ENCODE measurements at places on chromosomes 5 and 9. TPM values are rescaled to one million over a fixed set of nuclear protein-coding genes. Genes with fewer than 3 reads are reported as not detected.

DNA sequence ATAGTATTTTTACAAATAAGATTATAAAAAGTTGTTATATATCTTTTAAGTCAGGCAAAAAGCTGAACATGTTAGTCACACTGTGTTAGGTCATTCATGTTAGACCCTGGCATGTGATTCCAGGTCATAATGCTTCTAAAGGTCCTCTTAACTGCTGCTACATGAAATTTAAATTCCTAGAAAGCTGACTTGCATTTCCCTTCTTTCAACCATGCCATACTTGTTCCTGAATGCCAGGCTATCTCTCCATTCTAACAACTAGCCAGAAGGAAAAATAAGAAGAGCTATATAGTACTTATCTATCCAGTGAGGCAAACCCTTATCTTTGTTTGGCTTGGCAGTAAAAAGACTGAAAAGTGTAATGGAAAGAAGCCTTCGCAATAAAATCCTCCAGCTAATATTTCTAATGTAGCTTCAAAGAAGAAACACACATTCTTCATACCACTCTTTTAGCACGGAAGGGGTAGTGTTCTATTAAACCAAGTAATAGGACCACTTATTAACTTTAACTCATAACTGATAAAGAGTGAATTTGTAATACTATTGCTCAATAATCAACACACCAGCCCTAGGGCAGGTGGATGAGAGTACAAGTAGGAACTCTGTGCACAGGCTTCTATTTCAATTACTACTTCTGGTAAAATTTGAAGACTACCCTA lies 310.2 kb downstream of the PDE4D start:
- H3K36me3 ChIP-seq, result no peaks in the 10 kb centered on the region
- no peak overlapping the region for H3K27ac ChIP-seq
- no peaks in the 10 kb centered on the region for H3K27me3 ChIP-seq
- H3K4me3 ChIP-seq, result no peak overlapping the region
- H3K4me1 ChIP-seq, result peaks cover 7% of the 10 kb centered on the region
- no peak for DNase-seq

DNA sequence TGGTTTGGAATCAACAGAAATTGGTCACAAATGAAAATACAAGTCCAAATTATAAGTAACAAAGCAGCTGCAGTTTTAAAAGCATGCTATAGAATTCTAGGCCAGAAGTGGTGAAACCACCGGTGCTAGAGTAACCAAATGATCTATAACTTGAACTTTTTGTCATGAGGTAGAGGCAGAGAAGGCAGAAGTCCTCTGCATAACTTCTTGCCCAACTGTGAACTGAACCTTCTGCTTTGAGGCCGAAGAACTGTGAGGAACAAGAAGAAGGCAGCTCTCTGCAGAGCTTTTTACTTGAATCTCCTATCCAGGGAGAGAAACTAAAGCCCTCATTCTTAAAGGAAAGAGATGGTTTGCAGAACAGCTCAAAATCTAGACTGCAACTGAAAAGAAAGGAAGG lies 36.2 kb upstream of the TENT2 start:
- no peaks in the 10 kb centered on the region for H3K36me3 ChIP-seq
- no peaks in the 10 kb centered on the region for H3K4me1 ChIP-seq
- H3K4me3 ChIP-seq, result no peak overlapping the region
- no peak for DNase-seq

DNA sequence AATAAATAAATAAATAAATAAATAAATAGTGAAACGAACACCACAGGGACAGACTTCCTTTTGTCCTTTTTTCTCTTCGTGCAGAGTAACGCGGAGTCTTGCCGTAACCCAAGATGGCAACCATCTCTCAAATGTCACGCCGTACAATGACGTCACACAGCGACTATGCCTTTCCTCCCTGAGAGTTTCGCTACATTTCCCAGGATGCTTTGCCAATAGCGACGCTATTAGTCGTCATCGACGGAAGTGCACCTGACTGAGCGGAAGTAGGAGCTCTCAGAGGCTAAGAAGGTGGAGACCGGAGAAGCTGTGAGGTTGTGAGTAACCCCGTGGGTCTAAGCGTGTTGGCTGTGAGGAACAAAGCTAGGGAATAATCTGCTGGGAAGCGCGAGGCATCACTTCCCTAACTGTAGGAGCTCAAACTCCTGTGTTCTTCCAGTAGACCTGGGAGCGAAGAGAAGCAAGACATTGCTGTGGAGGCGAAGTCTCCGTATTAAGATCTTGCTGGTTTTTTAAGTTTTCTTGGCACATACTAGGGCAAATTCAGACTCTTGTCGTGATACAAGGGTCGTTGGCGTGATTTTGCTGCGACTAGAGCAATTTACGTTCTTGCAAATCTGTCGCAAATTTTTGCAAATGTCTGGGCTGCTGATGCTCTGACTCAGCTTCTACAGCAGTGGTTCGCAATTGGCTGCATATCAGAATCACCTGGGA lies at the start of gene TTC1:
TSS of gene TTC1 (plus strand) at position 263 of the 714 bp plus-strand sequence. CDS start 1,390 bp downstream, outside the sequence.
- peak; percentile 97 for DNase-seq
- peaks cover 4% of the 10 kb centered on the region for H3K36me3 ChIP-seq
- H3K4me1 ChIP-seq, result peaks cover 7% of the 10 kb centered on the region
- peak within 1 kb of the TSS; percentile 95 for H3K4me3 ChIP-seq
- peak within 1 kb of the TSS; percentile 73 for H3K27ac ChIP-seq

The HSD17B3 gene
- total RNA-seq, result 2.2 TPM

The SGCD gene
- total RNA-seq, result 8.8 TPM

DNA sequence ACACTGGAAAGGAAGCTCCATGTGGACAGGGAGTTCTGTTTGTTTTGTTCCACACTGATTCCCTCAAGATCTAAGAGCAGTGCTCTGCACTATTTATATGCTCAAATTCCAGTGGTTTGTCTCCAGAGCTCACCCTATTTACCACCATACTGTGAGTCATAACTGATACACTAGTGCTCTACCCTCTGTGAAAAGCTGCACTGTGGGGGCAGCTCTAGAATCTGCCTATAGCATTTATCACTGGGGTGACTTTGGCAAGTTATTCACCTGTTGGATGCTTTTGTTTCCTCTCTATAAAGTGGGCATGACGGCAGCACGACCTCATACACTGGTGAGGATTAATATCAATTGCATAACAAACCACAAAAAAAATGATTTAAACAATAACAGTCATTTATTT lies 307.8 kb downstream of the NR2F1-AS1 start:
- H3K4me3 ChIP-seq, result no peak overlapping the region
- no peaks in the 10 kb centered on the region for H3K27me3 ChIP-seq
- H3K4me1 ChIP-seq, result no peaks in the 10 kb centered on the region
- H3K27ac ChIP-seq, result no peak overlapping the region

GRCh38 chr9:75715360-75715759 lies 175.1 kb upstream of the PCSK5 start:
- H3K27me3 ChIP-seq, result no peaks in the 10 kb centered on the region
- H3K4me3 ChIP-seq, result no peak overlapping the region
- H3K36me3 ChIP-seq, result no peaks in the 10 kb centered on the region
- DNase-seq, result no peak

DNA sequence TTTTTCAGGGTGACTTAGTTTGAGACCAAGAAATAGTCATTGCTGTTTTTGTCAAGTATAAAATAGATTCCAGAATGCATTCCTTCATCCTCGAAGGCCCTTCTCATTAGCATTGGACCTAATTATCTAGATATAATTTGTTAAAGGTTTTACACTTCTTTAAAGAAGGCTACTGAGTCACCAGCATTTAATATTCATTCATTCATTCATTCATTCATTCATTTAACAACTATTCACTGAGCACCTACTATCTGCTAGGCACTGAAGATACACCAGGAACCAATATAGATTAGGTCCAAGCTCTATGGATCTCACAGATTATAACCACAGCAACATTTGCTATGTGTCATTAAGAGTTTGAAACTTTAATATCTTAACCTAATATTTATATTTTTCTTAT lies 11.1 kb upstream of the REEP5 start:
- H3K4me3 ChIP-seq, result no peak overlapping the region
- H3K27ac ChIP-seq, result no peak overlapping the region
- DNase-seq, result no peak
- no peaks in the 10 kb centered on the region for H3K27me3 ChIP-seq

- H3K36me3 ChIP-seq, result no peaks in the 10 kb centered on the region
- H3K4me3 ChIP-seq, result no peak overlapping the region
- no peaks in the 10 kb centered on the region for H3K27me3 ChIP-seq
- no peak overlapping the region for H3K27ac ChIP-seq
- no peak for DNase-seq
Measured at GRCh38 chr5:107502676-107503060, 168.1 kb downstream of the EFNA5 start.

The TRIO gene
- total RNA-seq, result 67.4 TPM

GRCh38 chr5:151081431-151082281 lies 822 bp upstream of the TNIP1 start:
- H3K4me3 ChIP-seq, result peak overlapping the region; percentile 54
- DNase-seq, result no peak
- no peaks in the 10 kb centered on the region for H3K36me3 ChIP-seq
- H3K27ac ChIP-seq, result peak overlapping the region; percentile 99

The C9orf153 gene
- 0.67 TPM for total RNA-seq

GRCh38 chr5:30604648-30605262 lies 588.7 kb upstream of the CDH6 start:
- no peaks in the 10 kb centered on the region for H3K4me1 ChIP-seq
- H3K27me3 ChIP-seq, result no peaks in the 10 kb centered on the region
- DNase-seq, result no peak
- H3K27ac ChIP-seq, result no peak overlapping the region
- H3K36me3 ChIP-seq, result no peaks in the 10 kb centered on the region
- no peak overlapping the region for H3K4me3 ChIP-seq

DNA sequence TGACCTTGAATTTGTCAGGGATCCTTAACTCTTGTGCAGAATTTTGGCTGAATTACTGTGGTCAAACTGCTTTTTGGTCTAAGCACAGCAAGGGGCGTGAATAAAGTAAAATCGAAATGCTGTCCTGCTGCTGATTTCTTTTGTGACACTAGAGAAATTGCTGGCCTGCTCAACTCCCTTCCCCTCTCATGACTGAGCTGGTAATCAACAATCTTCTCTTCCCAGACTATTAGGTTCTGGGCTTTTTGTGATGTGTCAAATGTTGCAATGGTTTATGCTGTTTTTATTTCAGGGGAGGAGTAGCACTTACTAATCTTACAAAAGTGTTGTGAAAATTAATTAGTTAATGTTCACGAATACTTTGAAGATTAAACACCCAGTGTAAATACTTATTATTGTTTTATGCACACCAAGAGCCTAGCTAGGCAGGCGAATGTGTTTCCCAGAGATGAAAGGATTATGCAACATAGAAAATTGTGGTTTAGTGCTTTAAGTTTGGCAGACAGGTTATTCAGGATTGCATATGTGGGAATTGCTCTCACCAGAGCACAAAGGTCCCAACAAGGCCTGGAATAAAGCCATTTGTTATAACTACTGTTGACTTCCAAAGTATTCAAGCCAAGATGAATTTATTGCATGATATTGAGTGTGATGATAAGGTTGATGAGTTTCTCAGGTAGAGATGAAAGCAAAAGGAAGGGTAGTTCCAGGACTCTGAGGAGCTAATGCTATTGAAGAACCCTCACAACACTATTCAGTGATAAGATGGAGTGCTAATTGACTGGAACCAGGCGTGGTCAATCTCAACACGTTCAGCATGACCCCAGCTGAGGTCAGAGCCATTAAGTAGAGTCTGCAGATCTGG lies 280.7 kb upstream of the ZNF608 start:
- H3K4me1 ChIP-seq, result peaks cover 11% of the 10 kb centered on the region
- DNase-seq, result no peak
- no peak overlapping the region for H3K4me3 ChIP-seq
- no peaks in the 10 kb centered on the region for H3K27me3 ChIP-seq
- no peak overlapping the region for H3K27ac ChIP-seq

DNA sequence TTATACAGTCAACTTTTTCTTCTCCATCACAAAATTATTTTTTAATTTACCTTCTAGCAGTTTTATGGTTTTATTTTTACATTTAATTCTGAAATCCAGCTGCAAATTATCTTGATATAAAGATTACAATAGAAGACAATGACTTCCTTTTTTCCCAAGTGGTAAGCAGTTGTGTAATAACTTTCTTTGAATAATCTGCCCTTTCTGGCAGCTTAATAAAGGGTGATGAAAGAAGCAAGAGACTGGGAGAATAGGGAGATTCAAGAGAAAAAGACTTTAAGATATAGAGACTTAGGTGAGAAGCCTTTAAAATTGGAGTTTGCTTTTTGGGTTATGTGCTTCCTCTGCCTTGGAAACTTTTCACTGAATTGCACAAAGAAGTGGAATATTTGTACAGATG lies 100.4 kb upstream of the FREM1 start:
- no peaks in the 10 kb centered on the region for H3K36me3 ChIP-seq
- no peaks in the 10 kb centered on the region for H3K27me3 ChIP-seq
- H3K27ac ChIP-seq, result no peak overlapping the region

- peaks cover 9% of the 10 kb centered on the region for H3K36me3 ChIP-seq
- H3K27ac ChIP-seq, result no peak overlapping the region
- no peak for DNase-seq
- no peaks in the 10 kb centered on the region for H3K4me1 ChIP-seq
- H3K4me3 ChIP-seq, result no peak overlapping the region
Measured at GRCh38 chr9:120440791-120441190, 139.2 kb downstream of the CDK5RAP2 start.

Data from thyroid gland (tissue), 4 donors.